Choroid plexus epithelial cell (primary cell): ENCODE measurements at places on chromosomes 3 and 15.

DNA sequence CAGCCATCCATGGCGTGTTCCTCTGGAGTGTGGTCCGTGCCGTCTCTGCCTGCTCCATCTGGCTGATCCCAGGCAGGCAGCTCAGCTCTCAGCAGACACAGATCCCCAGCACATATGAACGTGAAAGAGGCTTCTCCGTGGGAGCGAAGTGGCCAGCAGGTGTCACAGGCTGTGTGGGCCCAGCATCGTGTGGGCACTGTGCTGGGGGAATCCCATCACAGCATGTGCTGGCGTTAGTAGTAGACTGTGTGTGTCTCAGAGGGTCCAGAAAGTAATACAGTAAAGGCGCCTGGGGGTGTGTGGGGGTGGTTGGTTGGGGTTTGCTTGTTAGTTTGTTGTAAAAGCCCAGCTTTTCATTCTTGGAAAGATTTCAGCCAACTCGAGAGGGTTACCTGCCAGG, 147.6 kb downstream of the IGF1R start:
- no peak for DNase-seq

- peak; percentile 41 for DNase-seq
These were observed 153.7 kb downstream of the TIGIT start for GRCh38 chr3:114447545-114447944.

- DNase-seq = peak; percentile 53
These were observed 404.4 kb downstream of the VPS13C start for GRCh38 chr15:61655881-61656280.

DNA sequence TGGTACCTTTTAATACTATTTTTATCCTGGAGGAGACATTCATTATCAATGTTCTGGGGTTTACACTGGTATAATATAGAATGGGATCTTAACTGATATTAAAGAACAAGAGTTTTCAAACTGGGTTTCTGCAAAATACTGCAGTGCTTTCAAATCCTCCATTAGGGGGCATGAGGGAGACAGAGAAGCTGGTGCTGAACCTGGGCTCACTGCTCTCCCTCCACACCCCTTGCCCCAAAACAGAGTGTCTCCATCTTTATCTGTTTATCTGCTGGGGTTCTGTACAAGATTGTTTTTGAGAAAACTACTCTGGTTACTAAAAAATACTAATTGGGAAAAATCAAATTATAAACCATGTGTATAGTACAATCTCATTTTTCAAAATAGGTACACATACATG, 41.7 kb downstream of the CADPS start:
- DNase-seq = peak; percentile 1

DNA sequence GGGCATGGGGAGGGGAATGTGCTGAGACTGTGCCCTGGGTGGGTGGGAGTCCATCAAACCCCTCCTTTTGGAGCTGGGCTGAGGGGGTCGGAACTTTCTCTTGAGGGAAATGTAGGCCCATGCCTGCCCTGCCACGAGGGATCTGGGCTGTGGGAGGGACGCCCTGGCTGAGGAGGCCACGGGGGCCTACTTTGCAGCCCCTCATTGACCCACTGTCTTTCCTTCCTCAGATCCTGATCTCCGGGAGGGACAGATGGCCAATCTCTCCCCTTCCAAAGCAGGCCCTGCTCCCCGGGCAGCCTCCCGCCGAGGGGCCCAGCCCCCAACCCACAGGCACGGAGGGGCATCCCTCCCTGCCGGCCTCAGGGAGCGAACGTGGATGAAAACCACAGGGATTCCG, 25.3 kb downstream of the LOXL1 start:
- no peak for DNase-seq

DNA sequence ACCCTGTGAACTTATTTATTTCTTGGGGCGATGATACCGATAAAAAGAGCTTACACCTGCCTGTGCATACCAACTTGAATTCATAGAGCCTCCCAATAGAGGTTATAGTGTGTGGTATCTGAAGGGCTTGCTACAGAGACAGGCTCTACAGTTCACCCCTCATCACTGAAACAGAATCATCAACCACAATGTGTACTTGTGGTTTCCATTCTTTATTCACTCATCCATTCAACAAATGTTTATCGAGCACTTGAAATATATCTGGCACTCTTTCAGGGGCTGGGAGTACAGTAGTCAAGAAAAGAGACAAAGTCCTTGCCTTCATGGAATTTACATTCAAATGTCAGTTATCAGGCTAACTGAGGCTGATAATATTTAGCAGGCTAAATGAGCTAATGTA, 134.4 kb upstream of the SKOR1 start:
- DNase-seq = peak; percentile 72

DNA sequence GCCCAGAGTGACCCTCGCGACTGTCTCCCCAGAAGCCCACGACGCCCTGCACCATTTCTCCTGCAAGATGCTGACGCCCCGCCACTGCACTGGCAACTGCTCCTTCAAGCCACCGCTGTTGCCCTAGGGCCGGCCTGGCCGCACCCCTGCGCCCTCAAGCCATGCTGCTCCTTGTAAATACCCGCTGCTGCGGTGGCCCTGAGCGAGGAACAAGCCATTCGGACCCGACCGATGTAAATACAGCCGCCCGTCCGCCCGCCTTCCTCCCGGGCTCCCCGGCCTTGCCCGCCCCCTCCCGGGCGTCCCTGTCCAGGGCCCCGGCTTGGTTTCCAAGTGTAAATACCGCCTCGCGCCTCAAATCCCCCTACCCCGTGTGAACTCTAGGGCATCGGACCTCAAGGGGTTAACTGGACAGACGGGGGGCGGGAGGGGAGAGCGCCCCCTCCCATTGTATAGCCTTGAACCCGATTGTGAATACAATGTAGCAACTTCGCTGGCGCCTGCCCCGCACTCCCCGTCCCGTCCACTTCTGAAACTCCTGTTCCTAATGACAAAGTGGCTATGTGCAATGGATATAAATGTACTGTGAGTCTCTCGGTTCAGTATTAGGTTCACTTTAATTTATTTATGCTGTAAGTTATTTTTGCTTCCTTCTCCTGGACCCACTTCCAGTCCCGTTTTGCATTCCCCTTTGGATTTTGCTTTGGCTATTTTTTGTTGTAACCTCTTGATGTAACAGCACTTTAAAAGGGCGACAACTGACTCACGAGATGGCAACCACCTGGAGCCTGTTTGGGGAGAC, 5.9 kb downstream of the RNU6-1 start:
- DNase-seq = peak; percentile 29

DNA sequence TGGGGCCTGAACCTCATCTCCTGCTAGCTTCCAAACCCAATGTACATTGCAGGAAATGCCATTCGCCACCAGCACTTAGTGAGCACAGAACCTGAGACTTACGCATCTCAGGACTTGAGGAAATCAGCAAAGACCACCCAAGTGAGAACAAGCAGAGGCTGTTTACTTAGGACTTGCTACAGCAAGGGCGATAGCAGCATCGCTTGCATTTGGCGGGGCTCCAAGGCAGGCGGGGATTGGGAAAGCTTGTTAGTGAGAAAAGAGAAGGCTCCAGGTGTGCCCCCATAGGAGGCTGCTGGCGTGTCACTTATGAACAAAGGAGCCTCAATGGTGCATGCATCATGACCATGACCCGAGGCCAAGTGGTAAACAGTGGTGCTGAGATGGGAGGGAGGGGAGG, 19.7 kb downstream of the SLC6A20 start:
- DNase-seq = peak; percentile 35

DNA sequence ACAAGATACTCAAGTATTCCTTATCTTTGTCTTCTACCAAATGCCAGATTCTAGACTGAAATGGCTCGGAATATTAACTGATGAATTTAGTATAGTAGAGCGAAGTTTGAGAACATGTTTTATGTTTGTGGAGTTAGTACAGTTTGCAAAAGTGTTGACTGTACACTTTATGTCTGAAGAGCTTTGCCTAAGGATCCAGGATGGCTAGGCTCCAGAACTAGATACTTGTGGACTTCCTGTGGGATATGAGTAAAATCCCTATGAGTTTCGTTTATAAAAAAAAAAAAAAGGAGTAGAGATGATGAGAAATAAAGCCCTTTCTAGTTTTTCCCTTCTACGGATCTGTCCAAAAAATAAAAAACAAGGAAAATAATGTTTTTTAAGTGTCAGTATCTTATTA, 96.7 kb downstream of the TP63 start:
- no peak for DNase-seq

GRCh38 chr15:81270781-81271491, 53.0 kb downstream of the STARD5 start:
- no peak for DNase-seq

- DNase-seq = no peak
These were observed 194.6 kb upstream of the KCNMB2 start for GRCh38 chr3:178341636-178342035.

DNA sequence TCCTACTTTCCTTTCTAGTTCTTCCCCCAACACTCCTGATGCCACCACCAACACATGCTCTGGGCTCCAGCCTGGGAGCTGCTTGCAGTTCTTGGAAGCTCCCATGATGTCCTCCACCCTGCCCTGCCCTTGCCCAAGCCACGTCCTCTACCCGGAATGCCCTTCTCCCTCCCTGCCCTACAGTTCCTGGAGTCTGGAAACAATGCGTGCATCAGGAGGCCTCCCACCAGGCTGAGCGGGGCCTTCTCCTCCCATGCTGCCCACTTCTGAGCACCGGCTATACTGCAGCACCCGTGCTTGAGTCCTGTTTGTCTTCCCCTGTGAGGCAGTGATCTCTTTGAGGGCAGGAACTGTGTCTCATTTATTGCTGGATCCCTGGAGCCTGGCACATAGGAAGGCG, 44.6 kb downstream of the DGKG start:
- no peak for DNase-seq

GRCh38 chr15:80596521-80596976, 98.6 kb upstream of the ABHD17C start:
- DNase-seq = no peak
